ENCODE measurements at places on chromosomes 11 and 22.

DNA sequence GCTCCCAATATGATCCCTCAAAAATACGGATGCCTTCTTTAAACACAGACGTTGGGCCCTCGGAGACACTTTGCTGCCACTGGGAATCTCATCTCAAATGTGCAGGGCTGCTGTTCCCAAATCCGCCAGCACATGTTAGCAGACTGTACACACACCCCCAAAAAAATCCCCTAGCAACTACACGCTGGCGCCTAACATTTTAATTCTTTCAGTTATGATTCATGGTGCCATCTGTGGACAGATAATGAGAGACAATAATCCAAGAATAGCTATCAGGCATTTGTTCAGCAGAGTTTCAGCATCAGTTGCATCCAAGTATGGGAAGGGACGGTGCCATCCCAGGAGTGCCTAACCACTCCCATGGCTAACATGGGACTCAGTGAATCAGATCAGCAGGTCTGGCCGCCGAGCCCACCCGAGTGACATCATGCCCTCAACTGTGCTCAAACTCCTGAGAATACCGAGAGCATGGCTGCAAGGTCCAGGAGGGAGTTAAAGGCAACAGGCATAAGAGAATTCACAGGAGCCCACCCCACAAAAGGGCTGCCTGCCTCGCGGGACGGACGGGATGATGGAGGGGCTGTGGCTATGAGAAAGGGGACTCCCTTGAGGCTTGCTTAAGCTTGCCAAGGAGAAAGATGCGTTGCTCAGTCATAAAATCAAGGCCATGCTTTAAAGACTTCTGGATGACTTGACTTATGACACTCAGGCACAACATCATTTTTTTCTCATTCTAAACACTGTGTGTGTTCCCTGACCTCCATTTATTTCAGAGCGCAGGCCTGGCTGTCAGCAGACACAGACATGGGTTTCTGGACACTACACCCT is 337.0 kb downstream of the SHANK2 start:
- no peak for DNase-seq

DNA sequence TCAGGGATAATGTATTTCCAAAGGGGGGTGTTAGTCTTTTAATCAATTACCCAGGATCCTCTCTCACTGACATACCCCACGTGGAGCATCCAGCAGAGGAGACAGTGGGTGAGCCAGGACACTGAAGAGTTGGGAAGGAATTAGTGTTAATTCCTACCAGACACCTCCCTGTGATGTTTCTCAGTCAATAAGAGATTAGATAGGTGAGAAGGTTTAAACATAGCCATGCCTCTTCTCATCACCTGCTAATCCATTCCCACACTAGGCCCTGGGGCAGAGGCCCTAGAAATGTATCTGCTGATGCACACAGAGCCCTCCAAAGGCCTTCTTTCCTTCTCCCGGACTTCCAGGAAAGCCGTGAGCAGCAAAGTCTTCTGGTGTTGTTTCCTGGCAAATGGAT is 363.6 kb upstream of the LARGE1 start:
- no peak for DNase-seq

- DNase-seq = no peak
Observed at GRCh38 chr22:41290262-41291221, 4.6 kb upstream of the RANGAP1 start.

GRCh38 chr22:31695423-31695822 is 33.4 kb upstream of the PISD start:
- no peak for DNase-seq

DNA sequence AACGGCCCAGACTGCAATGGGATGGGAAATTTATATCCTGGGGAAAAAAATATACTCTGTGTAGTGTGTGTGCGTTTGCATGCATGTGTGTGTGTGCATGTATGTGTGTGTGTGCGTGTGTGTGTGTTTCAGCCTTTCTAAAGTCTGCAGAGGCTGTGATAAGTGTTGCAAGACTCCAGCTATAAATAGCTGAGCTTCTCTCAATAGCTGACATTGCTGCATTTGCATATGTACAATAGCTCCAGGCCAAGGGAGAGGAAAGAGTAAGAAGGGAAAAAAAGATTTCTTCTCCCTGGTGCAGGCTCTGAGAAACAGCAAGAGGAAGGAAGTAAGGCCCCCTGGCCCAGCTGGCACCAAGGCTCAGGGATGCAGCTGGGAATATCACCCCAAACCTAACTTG is 483.0 kb downstream of the MN1 start:
- DNase-seq = no peak

DNA sequence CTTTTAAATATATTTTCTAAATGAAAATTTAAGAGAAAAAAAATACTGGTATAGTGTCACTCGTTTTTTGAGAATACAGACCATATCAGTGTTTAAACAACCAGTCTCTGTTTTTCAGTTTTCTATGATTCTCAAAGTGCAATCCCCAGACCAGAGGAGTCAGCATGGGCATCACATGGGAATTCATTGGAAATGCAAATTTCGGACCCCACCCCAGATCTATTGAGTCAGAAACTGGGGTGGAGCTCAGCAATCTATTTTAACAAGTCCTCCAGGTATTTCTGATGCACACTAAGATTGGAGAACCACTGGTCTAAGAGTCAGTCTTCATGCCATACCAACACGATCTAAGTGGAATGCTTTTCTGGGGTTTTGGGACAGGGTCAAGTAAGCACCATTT is 66.1 kb downstream of the FAR1 start:
- DNase-seq = no peak

DNA sequence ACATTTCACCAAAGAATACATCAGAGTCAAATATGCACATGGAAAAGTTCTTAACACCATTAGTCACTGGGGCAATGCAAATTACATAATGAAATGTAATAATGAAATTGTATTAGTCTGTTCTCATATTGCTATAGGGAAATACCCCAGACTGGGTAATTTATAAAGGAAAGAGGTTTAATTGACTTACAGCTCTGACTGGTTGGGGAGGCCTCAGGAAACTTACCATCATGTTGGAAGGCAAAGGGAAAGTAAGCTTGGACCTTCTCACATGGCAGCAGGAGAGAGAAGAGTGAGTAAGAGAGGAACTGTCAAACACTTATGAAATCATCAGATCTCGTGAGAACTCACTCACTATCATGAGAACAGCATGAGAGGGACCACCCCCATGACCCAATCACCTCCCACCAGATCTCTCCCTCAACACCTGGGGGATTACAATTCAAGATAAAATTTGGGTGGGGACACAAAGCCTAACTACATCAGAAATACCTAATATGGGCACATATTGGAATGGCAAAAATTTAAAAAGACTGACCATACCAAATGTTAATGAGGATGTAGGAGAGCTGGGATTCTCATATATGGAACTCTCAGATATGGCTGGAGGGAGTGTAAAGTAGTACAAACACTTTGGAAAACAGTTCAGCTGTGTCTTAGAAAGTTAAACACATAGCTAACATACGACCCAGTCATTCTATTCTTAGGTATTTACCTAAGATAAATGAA is 65.1 kb upstream of the CD44 start:
- DNase-seq = no peak

GRCh38 chr11:111918390-111919256 is at the start of gene C11orf52:
C11orf52 (plus strand) TSS chr11:111918913; CDS start chr11:111918973, 60 bp downstream.
- no peak for DNase-seq

- no peak for DNase-seq
Observed at GRCh38 chr11:5807580-5807979, 1.1 kb upstream of the OR52N2 start.

DNA sequence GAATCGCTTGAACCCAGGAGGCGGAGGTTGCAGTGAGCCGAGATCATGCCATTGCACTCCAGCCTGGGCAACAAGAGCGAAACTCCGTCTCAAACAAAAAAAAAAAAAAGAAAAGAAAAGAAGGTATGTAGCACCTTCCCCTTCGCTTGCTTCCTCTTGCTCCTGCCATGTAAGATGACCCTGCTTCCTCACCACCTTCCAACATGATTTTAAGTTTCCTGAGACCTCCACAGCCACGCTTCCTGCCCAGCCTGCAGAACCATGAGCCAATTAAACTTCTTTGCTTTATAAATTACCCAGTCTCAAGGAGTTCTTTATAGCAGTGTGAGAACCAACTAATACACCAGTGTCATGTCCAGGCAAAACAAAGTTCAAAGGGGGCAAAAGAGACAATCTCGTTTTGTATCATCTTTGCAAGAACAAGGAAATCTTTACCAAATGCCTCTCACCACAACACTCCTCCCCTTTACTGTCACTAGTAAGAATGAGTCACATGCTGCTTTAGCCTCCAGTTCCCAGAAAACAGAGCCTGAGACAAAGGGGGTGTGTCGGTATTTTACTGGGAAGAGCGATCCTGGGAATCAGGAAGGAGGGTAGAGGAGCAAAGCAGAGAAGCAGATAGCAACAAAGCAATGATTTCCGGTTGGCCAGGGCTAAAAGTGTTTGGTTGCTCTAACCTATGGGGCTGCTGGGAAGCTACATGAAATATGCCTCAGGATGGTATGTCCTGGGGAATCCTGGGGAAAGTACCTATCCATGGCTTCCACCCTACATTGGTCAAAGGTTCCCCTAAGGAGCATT is 10.5 kb upstream of the MCHR1 start:
- no peak for DNase-seq

GRCh38 chr11:92224407-92225124 is at the start of gene FAT3:
FAT3 (plus strand) TSS chr11:92224818; CDS start chr11:92352113, 127,295 bp downstream.
- DNase-seq = no peak

DNA sequence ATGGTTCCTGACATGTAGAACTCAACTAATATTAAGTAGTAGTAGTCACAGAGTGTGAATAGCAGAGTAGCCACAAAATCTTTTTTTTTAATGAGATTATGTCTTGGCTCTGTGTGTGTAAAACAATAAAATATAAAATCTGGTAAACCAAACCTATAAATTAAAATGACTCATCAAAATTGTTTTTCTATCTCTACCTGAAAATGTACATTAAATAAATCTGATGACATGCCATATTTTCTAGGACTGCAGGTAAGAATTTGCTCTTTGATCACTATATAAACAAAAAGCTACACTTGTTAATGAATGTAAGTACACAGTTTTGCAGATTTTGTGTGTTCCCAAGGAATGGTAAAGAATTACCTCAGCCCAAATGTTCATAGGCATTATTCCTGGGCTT is 1231.5 kb downstream of the JRKL start:
- DNase-seq = no peak

GRCh38 chr11:62402226-62402959 is 16.4 kb upstream of the SCGB1A1 start:
- peak; percentile 50 for DNase-seq

DNA sequence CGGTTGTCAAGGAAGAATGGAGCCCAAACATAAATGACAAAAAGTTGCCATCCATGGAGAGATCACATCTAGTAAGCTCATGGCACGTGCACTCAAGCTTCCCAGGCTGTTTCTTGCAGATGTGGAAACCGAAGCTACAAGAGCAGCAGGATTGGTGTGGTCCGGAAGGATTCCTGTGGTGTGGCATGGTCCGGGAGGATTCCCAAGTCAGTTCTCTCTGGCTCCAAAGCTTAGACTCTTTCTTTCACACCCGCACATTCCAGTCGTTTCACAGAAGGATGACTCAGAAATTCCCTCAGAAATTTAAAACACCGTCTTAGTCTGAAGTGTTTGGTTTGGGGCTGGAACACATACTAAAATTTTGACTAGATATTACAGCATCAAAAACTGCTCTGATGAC is 78.0 kb upstream of the DRD2 start:
- DNase-seq = no peak

DNA sequence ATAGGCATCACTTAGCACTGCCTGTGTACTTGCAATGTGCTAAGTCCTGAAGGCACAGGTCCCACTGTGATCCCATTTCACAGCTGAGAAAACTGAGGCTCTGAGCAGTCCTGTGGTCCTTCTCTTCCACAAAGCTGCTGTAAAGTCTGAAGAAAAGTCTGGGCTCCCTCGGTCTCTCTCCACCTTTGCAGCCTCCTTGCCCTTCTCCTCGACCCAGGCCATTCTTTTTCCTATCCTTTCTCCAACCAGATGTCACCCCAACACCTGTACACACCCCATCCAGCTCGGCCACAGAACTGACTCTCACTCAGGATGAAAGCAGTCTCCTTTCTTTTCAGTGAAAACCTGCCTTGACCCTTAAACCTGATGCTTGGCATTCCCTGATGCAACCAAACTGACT is 42.6 kb upstream of the SYT13 start:
- no peak for DNase-seq

DNA sequence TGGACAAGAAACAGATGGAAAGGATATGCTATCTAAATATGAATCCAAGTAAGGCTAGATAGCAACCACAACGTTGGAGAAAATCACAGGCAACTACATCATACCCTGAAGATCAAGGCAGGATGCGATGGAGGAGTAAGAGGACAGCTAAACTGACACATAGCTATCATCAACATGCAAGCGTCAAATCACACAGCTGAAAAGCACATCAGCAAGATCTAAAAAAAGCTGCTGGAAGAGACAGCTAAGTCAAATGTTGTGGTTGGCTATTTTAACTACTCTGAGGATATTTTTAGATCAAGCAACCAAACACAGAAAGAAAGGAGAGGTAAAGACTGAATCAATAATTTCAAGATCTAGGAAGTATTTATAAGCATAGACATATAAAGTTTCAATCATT is 466.9 kb downstream of the BRD1 start:
- DNase-seq = no peak

- no peak for DNase-seq
Observed at GRCh38 chr11:95608093-95608492, 181.5 kb downstream of the FAM76B start.

- no peak for DNase-seq
Observed at GRCh38 chr11:113831314-113831713, 44.1 kb downstream of the USP28 start.

- no peak for DNase-seq
Observed at GRCh38 chr11:57008373-57008772, 19.7 kb downstream of the OR5AK2 start.

GRCh38 chr11:3905080-3905953 is 49.9 kb downstream of the STIM1 start:
- peak; percentile 23 for DNase-seq

DNA sequence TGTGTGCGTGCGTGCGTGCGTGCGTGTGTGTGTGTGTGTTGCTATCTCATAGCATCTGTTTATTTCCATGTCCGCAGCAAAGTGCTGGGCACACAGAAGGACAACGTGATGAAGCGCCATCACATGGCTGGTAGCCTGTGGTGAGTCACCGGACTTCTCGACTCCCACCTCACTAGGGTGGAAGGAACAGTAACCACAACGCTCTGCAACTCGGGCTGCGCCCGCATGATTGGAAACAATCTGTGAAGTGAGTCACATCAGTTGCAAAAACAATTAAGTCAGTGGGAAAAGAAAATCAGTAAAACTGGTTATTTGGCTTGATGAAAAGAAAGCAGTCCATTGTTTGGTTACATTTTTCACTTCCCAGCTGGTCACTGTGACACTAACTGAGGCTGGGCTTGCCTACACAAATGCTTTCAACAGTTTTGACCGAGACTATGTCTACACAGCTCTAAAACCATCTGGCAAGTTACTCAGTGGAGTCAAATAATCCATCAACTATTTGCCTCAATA is 437.3 kb upstream of the CADM1 start:
- DNase-seq = no peak

GRCh38 chr22:45376703-45377102 is 36.7 kb downstream of the SMC1B start:
- DNase-seq = no peak

- no peak for DNase-seq
Observed at GRCh38 chr22:35426801-35427140, 26.8 kb downstream of the MCM5 start.
